Pancreas (tissue), 10 donors: ENCODE measurements at places on chromosomes 5 and 9.

GRCh38 chr5:72651109-72651508, 143.9 kb upstream of the ZNF366 start:
- no peaks in the 10 kb centered on the region for H3K4me1 ChIP-seq
- DNase-seq = no peak
- no peak overlapping the region for H3K4me3 ChIP-seq
- H3K27me3 ChIP-seq = no peaks in the 10 kb centered on the region
- H3K36me3 ChIP-seq = no peaks in the 10 kb centered on the region

- no peak overlapping the region for H3K4me3 ChIP-seq
- H3K27ac ChIP-seq = no peak overlapping the region
- no peaks in the 10 kb centered on the region for H3K36me3 ChIP-seq
- H3K27me3 ChIP-seq = peaks cover 6% of the 10 kb centered on the region
- no peak for DNase-seq
- no peaks in the 10 kb centered on the region for H3K4me1 ChIP-seq
Observed at GRCh38 chr9:85212209-85212608, 529.5 kb downstream of the AGTPBP1 start.

GRCh38 chr5:69485471-69485870, 7.1 kb upstream of the OCLN start:
- no peak overlapping the region for H3K27ac ChIP-seq
- H3K4me3 ChIP-seq = no peak overlapping the region
- no peak for DNase-seq
- no peaks in the 10 kb centered on the region for H3K36me3 ChIP-seq
- H3K4me1 ChIP-seq = peaks cover 15% of the 10 kb centered on the region
- no peaks in the 10 kb centered on the region for H3K27me3 ChIP-seq

- H3K36me3 ChIP-seq = no peaks in the 10 kb centered on the region
- no peaks in the 10 kb centered on the region for H3K4me1 ChIP-seq
- DNase-seq = no peak
- no peak overlapping the region for H3K4me3 ChIP-seq
- no peaks in the 10 kb centered on the region for H3K27me3 ChIP-seq
- H3K27ac ChIP-seq = no peak overlapping the region
Observed at GRCh38 chr5:96388176-96388575, 44.9 kb downstream of the PCSK1 start.

DNA sequence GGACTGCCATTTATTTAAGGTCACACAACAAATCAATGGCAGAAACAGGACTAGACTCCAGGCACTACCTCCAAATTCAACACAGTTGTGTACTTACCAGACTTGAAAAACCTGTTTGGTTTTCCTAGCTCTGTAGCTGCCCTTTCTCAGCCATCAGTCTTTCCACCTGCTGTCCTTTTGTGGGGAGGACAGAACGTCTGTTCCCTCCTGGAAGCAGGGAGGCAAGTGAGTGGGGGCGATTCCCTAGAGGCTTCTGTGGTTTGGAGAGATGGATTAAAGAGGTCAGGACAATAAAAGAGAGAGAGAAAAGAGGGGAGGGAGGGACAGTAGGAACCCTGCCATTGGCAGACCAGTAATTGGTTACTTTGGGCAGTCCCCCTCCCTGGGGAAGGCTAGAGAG, 14.7 kb downstream of the ASTN2 start:
- H3K4me1 ChIP-seq = peaks cover 21% of the 10 kb centered on the region
- H3K36me3 ChIP-seq = no peaks in the 10 kb centered on the region
- H3K27me3 ChIP-seq = no peaks in the 10 kb centered on the region

DNA sequence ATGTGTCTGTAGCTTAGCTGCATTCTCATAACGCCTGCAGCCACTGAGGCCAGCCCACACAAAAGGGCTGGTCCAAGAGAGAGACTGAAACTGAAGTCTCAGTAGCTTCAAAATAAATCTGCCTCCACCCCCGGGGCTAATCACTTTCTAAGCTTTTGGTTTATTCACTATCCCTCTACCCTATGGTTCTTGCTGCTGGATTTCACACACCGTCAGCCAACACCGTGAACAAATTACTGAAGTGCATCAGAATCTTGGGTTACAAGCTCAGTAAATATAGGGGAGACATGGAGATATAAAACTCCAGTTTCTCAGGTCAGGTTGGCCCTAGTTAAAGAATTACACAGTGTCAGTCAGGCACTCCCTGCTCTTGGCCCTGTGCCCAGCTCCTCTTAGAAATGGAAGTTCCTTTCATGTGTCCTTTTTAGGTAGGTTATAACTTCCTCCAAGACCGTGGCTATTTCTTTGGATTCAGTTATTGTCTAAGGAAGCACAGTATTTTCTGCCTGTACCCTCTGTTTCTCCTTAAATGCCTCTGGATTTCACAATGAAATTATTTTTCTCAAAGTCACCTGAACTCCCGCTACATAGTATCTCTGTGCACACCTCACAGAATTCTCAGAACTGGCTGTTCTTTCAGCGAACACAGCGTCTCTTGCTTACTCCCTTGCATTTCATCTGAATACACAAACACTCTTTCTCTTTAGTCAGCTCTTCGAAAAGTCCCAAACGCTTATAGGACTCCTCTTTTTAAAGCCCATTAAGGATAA, 112.5 kb downstream of the FAM174A start:
- H3K36me3 ChIP-seq = no peaks in the 10 kb centered on the region
- H3K4me3 ChIP-seq = no peak overlapping the region
- no peak overlapping the region for H3K27ac ChIP-seq
- DNase-seq = peak; percentile 69
